Left ventricle myocardium inferior (tissue), 1 donor: ENCODE measurements at places on chromosomes 6 and 20. TPM values are rescaled to one million over a fixed set of nuclear protein-coding genes. Genes with fewer than 3 reads are reported as not detected.

GRCh38 chr20:40144581-40144980 is 544.5 kb downstream of the MAFB start:
- DNase-seq = no peak

DNA sequence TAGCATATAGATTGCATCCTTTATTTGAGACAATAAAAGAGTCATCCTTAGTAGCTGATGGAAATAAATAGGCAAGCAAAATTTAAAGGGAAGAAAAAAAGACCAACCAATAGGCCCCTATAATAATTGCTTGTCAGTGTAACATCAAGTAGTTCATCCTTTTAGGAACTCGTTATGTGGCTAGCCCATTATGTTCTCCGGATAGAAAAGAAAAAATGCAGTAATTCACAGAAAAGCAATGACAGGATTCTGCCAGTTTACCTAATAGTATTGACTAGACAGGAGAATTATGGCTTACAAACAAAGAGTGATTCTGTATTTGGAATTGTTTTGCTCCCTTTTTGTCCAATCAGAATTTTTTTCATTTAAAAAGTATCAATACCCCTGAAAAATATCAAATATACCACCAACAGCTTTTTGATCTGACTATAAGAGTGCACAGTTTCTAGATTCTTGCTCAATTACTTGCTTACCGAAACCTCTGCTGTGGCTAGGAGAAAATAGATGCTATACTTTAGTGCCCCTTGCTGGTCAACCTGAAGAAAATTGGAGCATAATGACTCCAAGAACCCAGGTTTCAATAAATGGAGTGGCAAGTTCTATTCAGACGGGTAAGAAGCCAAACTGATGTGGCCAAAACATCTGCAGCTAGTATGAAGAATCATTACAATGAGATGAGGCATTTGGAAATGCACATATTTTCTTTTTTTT is 91.5 kb upstream of the SASH1 start:
- DNase-seq = no peak

ADAM33 gene
- total RNA-seq = 10.8 TPM

RIMS1 gene
- total RNA-seq = 0.93 TPM

SLC17A3 gene
- total RNA-seq = not detected

DNA sequence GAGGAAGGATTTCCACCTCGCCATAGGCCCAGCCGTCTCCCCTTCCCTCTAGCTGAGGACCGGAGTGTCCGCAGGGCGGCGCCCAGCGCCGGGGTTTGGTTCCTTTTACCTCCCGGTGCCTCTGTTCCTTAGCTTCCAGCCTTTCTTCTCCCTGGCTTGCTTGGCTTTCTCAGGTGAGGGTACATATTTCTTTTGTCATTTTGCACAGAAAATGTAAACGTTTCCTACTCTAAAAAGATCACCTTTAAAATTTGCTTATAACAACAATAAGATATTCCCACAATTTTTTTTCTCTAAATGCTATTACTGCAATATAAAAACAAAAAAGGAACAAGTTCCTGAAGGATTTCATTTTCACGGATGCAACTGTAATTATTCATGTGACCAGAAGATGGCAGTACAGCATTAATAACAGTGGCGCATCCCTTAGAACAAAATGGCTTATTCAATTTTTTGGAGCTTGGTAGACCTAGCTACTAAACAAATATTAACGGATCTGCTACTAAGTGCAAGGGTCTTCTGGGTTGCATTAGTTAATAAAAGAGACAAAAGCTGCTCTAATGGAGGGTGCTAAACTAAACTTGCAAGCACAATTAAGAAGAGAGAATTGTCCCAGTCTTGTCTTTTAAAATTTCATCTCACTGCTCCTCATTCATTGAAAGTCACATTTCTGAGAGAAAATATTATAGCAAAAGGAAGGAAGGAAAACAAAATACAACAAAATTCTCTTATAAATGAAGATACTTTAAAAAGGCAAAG is 172.9 kb downstream of the ADGRG6 start:
- no peak for DNase-seq

MYCT1 gene
- total RNA-seq = 15.0 TPM

DNA sequence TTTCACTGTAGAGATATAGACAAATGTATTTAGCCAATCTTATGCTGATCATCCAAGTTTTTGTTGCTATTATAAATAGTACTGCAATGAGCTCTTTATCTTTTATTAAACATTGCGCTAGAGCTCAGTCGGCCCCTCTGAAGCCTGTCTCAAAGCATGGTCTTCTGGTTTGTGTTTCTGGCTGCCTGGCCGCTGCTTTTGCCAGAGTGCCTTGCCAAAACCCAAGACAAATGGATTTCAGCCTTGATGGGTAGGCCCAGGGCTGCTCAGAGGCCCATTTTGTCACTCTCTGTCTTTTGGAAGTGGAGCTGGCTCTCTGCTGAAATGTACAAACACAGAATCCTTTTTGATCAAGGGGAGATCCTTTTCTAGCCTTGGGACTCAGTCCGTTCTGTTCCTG is 102.9 kb upstream of the KCNG1 start:
- DNase-seq = no peak

GRCh38 chr20:54716790-54717189 is 241.4 kb downstream of the DOK5 start:
- DNase-seq = no peak

DEFB132 gene
- total RNA-seq = not detected

MCHR2 gene
- not detected for total RNA-seq

DNA sequence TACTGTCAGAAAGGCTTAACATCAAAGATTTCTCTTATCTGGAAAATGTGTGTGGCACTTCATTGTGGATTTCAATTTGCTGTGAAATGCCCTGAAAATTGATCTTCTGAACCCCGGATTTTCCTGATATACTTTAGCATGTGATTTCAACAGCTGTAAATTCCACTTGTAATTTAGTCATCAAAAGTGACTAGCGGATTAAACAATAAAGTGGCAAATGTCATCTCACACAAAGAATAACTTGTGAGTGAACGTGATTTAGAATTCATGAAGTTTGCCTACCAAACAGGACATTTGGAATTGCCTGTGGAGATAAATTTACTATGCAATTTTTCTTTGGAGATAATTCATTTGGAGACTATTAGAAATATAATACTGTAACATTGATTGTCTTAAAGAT is 601.6 kb downstream of the COL12A1 start:
- no peak for DNase-seq

- no peak for DNase-seq
Measured at GRCh38 chr6:89243331-89243629, 26.1 kb upstream of the GABRR1 start.

GRCh38 chr6:150466196-150466595 is 97.4 kb downstream of the IYD start:
- no peak for DNase-seq

DNA sequence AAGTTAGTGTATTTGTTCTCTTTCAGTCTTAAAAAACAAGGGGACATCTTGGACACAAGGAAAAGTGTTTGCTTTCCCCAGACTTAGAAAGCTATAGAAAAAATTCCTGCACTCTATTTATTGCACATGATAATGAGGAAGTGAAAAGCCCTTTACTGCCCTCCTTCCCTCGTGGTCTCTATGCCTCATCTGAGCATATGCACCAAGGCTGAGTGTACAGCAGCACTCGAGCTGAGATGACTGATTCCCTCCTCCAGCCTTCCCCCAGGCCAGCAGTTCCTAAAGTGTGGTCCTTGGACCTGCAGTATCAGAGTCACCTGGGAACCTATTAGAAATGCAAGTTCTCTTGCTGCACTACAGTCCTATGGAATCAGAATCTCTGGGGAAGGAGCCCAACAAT is 14.3 kb upstream of the LAMP5 start:
- DNase-seq = no peak

DNA sequence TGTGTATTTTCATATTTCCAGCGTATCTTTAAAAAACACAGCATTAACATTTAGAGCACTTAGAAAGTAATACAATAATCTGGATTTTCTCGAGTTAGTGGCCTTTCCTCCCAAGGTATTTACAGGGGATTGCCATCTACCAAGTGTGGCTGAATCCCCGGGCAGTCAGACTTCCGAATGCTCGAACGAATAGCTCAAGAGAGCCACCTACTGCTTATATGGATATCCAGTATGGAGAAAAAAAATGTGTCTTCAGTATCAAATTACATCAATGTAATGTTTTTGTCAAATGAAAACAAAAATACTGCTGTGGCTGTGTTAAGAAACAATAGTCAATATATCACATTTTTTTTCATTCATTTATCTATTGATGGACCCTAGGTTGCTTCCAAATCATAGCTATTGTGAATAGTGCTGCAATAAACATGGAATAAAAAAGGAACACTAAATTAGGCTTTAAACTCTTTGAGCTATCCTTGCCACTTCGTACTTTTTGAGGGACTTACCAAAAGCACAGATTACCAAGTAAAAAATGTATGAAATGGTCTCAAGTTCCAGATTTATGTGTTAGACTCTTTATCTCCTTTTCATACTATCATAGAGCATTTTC is 654.5 kb upstream of the PTCHD4 start:
- no peak for DNase-seq

GRCh38 chr6:154874773-154875592 is 120.1 kb upstream of the TIAM2 start:
- DNase-seq = no peak

ARFGEF3 gene
- 2.0 TPM for total RNA-seq

UTRN gene
- total RNA-seq = 68.3 TPM

OR12D2 gene
- total RNA-seq = not detected

DNA sequence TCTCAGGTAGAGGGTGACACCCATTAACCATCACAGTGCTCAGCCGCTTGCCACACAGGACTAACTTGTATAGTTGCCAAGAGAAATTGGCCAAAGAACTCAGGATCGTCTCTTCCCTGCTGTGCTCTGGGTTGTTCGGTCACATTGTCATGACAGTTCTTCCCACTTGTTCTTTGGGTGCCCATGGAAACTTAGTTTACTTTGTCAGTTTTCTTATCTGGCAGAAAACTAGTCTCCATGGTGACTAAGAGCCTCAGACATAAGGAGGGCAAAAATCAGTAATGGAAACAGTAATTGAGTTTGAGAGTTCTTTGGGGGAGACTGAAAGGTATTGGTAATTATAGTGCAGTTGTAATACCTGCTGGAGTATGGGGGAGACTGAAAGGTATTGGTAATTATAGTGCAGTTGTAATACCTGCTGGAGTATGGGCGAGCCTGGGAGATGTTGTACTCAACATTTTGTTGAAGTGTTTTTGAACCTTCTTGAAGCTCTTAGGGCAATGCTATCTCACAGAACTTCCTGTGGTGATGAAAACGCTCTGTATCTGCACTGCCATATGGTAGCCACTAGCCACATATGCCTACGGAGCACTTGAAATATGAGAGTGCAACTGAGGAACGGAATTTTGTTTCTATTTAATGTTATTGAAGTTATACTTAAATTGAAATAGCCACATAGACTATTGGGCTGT is 95.2 kb upstream of the HDGFL1 start:
- no peak for DNase-seq

DNA sequence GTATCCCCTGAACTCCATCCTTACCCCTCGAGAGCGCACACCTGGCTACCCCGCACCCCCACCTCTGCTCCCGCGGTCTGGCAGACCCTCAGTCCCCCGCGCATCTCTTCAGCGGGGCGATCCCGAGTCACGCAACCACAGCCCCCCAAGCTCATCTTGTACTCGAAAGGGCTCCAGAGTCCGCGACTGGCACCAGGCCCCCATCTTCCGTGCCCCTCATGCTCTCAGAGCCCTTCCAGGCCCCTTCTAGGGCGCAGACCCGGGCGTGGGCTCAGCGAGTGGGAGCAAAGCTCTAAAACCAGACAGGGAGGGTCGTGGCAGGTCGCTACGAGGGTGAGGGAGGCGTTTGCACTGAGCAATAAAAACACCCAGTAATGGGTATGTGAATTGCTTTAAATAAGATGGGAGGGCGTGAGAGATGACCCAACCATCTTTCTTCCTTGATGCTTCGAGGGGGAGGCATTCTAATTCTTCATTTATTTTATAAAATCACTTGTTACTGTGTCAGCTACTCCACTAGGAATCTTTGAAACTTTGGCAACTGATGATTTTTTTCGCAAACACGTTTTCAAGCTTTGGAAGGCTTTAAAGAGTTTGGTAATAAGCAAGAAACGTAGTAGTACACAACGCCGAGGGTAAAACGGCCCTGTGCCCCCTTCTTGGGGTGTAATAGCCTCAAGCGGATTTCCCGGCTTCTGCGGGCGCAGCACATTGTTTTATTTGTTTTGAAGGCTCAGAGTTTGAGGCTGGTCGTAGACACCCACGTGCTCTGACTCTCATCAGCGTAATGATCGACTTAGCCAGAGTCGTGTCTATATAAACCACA is 42.6 kb upstream of the SUPT3H start:
- DNase-seq = peak; percentile 13

KCNK15 gene
- total RNA-seq = 0.33 TPM

DNA sequence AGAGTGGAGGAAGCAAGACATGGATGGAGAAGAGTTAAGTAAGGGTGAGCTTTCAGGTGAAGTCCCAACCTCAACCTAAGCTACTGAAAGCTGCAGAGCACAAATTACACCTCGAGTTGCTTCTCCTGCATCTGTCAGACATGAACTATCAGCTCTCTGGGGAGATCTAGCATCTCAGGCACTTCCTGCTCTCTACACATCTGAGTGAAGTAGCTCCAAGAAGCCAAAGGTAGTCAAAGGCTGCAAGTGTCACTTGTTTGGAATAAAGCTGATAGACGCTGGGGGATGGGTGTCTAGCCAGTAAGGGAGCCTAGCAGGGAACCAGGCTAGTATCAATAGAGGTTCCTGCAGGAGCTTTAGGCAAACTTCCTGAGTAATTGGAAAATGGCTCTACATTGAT is 228.0 kb downstream of the PLCB1 start:
- DNase-seq = no peak

FOXC1 gene
- total RNA-seq = 7.1 TPM

GRCh38 chr20:58652606-58653294 is 1.7 kb downstream of the STX16 start:
- DNase-seq = no peak

GRCh38 chr6:135108692-135109091 is 54.1 kb upstream of the HBS1L start:
- no peak for DNase-seq

DNA sequence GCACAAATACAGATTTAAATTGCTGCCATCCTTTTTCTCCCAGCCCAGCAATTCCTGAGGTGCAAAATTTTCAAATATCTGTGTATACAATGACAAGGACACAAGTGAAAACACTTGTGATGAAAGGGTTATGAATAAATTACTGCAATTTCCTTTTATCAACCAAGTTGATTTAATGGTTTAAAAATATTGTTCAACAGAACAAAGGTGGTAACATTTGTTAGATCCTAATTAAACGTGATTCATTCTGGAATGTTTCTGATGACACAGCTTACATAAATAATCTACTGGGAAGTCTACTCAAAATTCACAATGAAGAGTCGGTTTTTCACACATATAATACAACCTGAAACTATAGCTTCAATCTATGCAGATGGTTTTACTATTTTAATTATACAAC is 17.1 kb downstream of the B4GALT5 start:
- DNase-seq = no peak

AGPAT1 gene
- total RNA-seq = 43.0 TPM

GRCh38 chr6:38259736-38260135 is 380.0 kb downstream of the BTBD9 start:
- DNase-seq = no peak

DNA sequence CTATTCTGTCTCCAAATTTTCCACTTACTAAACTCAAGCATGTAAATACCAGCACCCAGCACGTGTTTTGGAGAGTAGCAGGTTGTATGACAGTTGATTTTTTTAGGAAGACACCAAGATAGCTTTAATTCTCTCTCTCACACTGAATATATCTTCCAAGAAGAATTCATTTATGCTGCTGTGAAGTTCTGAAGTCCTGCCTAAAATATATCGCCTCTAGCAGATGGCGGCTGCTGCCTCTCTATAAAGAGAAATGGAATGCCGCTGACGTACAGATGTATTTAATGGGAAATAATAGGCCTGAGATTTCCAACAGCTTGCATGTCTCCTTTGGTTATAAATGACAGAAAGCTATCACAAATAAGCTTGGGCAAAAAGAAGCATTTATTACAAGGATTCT is 74.7 kb downstream of the PFDN4 start:
- no peak for DNase-seq
